Cardiac septum (tissue), 1 donor: ENCODE measurements at places on chromosomes 3 and 15.

DNA sequence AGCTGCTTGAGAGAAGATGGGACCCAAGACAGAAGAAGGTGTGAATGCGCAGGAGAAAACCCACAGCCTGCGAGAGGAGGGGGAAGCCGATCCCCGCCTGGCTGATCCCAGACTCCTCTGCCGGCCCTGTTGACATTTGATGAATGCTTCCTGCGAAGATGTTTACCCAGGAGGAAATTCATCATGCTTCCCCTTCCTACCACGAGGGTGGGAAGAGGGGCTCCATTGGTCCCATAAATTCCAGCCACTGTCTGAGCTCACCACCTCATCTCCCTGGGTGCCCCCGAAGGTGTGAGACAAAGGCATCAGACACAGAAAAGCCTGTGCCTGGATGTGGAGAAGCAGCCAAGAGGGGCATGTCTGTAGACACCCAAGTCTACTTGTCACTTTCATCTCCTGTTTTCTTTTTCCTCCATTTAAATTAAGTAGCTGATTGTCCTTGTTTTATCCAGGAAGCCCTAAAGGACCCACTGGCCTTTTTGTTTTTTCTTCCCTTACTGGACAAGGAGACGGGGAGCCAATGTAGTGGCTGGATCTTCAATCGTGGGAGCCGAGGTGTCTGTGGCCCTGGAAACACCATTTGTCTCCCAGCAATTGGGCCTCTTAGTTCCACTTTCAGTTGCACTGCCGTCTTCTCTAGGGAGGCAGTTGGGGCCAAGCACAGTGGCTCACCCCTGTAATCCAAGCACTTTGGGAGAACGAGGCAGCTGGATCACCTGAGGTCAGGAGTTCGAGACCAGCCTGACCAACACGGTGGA is 95.3 kb upstream of the HES1 start:
- no peak for DNase-seq

DNA sequence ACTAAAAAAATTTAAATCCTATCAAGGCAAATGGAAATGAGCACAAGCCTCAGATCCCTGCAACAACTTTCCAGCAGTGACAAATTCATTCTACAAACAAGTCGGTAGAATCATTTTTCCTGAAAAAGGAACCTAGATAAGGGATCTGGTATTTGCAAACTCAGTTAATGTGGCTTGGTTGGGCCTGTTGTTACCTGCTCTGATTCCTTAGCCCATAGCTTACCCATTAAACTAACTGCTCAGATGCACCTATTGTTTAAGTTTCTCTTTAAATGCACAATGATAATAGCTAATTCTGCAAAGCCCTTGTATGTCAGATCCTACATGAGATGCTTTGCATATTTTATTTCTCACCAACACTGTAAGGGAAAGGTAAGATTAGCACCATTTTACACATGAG is 377.4 kb upstream of the RGMA start:
- DNase-seq: no peak

GRCh38 chr3:152271501-152272236 is 2.9 kb downstream of the MBNL1 start:
- DNase-seq: no peak

GRCh38 chr3:128517648-128518047 is 24.6 kb upstream of the GATA2 start:
- no peak for DNase-seq

GRCh38 chr15:96262097-96262496 is 68.4 kb upstream of the NR2F2 start:
- no peak for DNase-seq
